ENCODE measurements at places on chromosomes 11 and 22. TPM values are rescaled to one million over a fixed set of nuclear protein-coding genes. Genes with fewer than 3 reads are reported as not detected.

DNA sequence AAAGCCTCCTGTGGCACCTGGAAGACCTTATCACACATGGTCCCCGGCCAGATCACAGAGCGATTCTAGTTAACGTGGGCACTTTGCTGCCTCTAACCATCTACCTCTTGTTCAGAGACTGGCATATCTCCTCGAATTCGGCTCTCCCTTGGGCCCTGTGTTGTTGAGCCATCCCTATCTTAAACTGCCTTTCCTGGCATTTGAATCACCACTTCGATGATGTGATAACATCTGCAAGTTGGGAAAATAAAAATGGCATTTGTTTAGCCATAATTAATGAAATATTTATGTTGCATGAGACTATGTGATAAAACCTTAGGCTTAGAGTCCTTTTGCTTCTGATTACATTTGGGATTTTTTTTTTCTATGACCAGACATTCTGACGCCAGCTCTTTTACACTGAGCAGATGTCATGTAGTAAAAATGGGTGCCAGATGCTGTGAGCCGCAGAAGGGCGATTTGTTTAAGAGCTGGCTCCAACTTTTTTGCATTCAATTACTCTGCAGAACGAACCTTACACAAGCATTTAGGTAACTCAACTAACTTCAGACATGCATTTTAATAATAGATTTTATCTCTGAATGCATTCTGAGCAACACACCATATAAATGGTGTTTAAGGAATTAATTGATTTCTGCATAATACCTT is 58.5 kb upstream of the PARVA start:
- H3K36me3 ChIP-seq = no peaks in the 10 kb centered on the region
- peaks cover 8% of the 10 kb centered on the region for H3K4me1 ChIP-seq
- no peak overlapping the region for H3K27ac ChIP-seq
- no peak overlapping the region for H3K4me3 ChIP-seq

- DNase-seq = no peak
- peaks cover 6% of the 10 kb centered on the region for H3K4me1 ChIP-seq
- no peaks in the 10 kb centered on the region for H3K27me3 ChIP-seq
- H3K27ac ChIP-seq = no peak overlapping the region
These were observed 14.4 kb downstream of the YWHAH start for GRCh38 chr22:31958625-31959239.

- H3K4me3 ChIP-seq = no peak overlapping the region
- H3K4me1 ChIP-seq = peaks cover 12% of the 10 kb centered on the region
These were observed 34.2 kb downstream of the ELMOD1 start for GRCh38 chr11:107624983-107625684.

GRCh38 chr11:63699896-63700295 is 18.6 kb downstream of the RTN3 start:
- no peaks in the 10 kb centered on the region for H3K36me3 ChIP-seq
- no peaks in the 10 kb centered on the region for H3K27me3 ChIP-seq
- H3K4me1 ChIP-seq = peaks cover 12% of the 10 kb centered on the region
- H3K27ac ChIP-seq = no peak overlapping the region
- no peak for DNase-seq

- no peaks in the 10 kb centered on the region for H3K4me1 ChIP-seq
- no peak for DNase-seq
- no peak overlapping the region for H3K27ac ChIP-seq
- no peaks in the 10 kb centered on the region for H3K36me3 ChIP-seq
These were observed 10.6 kb downstream of the LRRC75B start for GRCh38 chr22:24582056-24582814.

DNA sequence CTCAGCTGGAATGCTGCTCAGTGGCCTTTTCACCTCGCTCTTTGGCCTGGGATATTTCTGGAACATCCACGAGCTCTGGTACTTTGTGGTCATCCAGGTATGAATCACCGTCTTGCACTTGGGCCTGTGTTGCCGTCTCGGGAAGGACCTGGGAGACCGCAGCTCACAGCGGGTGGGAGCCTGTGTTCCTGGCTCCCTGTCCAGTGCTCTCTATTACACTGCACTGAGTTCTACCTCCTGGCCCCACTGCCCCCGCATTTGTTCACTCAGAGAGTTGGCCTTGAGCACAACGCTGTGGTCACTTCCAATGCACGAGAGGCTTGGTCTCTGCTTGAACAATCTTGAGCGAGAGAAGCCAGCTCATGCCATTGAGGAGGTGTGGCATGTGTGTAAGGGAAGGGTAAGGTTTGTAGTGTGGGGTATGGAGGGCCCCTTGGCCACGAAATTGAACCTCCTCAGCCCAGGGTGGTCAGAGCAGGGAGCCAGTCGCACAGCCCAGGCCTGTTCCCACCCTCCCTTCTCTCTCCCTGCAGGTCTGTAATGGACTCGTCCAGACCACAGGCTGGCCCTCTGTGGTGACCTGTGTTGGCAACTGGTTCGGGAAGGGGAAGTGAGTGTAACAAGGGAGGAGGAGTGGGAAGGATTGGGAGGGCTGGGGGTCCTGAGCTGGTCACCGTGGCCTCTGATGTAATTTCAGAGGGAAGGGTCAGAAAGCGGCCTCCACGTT is 16.2 kb downstream of the SLC37A2 start:
- H3K27me3 ChIP-seq = no peaks in the 10 kb centered on the region
- no peak overlapping the region for H3K27ac ChIP-seq
- no peaks in the 10 kb centered on the region for H3K36me3 ChIP-seq

- no peak for DNase-seq
- H3K4me3 ChIP-seq = no peak overlapping the region
- no peaks in the 10 kb centered on the region for H3K27me3 ChIP-seq
- H3K36me3 ChIP-seq = no peaks in the 10 kb centered on the region
- no peak overlapping the region for H3K27ac ChIP-seq
These were observed 3.8 kb upstream of the MMP27 start for GRCh38 chr11:102709201-102709945.

GRCh38 chr22:22894740-22895731 is 7.4 kb downstream of the IGLL5 start:
- H3K36me3 ChIP-seq = no peaks in the 10 kb centered on the region
- H3K4me1 ChIP-seq = no peaks in the 10 kb centered on the region
- no peak overlapping the region for H3K4me3 ChIP-seq
- no peak for DNase-seq
- H3K27ac ChIP-seq = no peak overlapping the region
- H3K27me3 ChIP-seq = peaks cover 94% of the 10 kb centered on the region

- H3K27ac ChIP-seq = no peak overlapping the region
- H3K27me3 ChIP-seq = no peaks in the 10 kb centered on the region
- DNase-seq = peak; percentile 35
These were observed 35.4 kb downstream of the MOB2 start for GRCh38 chr11:1450949-1451710.

PATL1 gene
- total RNA-seq = 15.3 TPM

THAP12 gene
- 112 TPM for total RNA-seq

NPTXR gene
- total RNA-seq = 2.5 TPM

TRIM3 gene
- total RNA-seq = 16.1 TPM

FOSL1 gene
- not detected for total RNA-seq

CCDC188 gene
- not detected for total RNA-seq

MMP13 gene
- not detected for total RNA-seq
